ENCODE measurements at places on chromosomes 1 and 21.

GRCh38 chr1:172107316-172107975, 266.1 kb downstream of the DNM3 start:
- no peak for DNase-seq

DNA sequence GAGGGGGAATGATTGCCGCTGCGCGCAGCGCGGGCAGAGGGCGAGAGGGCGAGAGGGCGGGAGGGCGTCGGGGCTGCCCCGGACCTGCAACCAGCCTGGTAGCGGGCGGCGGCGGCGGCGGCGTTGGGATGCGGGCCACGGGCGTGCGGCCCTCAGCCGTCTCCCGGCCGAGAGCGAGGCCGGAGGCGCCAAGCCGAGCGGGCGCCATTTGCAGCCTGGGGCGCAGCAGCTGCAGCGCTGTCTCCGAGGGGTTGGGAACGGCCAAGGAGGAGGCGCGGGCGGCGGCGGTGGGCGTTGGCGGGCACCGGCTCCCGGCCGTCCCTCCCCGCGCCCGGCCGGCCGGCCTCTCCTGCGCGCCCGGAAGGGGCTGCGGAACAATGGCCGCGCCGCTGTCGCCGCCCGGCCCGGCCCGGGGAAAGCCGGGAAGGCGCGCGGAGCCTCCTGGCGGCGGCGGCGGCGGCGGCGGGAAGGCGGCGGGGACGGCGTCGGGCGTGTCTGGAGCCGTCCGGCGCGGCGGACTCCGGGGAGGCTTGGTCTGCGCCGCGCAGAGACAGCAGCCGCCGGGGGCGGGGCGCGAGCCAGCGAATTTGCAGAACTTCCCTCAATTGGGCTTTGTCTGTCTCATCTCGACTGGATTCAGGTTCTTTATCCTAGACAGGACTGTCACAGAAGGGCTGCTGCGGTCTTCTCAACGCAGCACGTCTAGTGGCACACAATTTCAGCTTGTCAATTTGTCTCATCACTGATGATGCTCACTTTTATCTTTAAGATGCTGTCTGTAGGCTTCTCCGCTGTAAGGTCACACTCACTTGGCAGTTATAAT, 35.7 kb downstream of the ZBTB8B start:
- DNase-seq: no peak

DNA sequence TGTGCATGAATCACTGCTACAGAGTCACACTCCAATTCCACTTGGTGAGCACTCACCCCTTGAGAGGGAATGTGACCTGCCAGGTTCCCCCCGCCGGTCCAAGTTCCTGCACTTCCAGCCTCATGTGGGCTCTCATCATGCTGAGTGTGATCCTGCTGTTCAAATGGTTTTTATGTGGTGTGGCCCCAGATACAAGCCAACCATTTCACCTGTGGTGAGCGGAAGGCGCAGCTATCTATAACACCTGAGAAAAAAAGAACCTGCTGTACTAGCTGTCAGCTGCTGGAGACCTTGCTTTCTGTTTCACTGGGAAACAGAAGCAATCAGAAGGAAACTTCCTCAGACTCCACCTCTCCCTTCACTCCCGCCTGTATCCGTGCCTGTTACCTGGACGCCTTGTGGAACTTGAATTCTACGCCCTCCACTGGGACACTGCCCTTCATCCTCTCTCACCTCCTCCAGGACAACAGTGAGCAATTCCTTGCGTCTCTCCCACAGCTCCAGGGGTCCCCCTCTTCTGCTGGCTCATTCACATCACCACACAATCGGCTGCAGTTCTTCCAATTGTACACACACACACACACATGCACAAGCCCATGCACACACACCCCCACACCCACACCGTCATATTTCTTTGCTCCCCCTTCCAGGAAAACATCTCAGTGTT, 64.4 kb upstream of the RPL11 start:
- no peak for DNase-seq

DNA sequence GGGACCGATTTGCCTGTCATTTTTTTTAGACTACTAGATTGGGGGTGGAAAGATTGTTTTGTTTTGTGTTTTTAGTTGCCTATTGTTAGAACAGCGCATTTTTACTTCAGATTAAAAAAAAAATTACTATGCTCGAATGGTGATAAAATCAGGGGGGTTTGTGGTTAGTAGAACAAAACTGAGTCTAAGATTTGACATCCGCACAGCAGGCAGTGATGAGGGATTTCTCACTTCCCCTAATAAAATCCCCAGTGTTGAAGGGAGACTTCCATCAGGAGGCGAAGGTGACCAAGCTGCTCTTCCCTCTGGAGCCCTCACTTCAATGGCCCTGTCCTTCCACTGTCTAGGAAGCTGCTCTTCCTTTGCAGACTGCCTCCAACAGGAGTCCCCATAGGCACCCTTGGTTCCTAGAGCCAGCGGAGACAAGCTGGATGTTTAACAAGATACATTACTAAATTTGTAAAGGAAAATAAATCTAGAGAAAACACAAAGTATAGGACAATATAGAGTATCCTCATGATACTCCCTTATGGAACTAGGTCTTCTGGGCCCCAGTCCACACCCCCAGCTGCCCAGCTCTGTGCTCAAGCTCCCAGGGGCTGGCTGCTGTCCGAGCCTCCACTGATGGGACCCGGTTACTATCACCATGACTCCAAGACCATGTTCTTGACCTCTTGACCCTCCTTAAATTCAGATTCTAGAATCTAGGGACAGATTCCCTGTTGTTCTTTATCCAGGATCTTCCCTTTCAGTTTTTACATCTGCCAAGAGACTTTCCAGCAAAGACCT, 31.0 kb downstream of the TENT5C start:
- no peak for DNase-seq

DNA sequence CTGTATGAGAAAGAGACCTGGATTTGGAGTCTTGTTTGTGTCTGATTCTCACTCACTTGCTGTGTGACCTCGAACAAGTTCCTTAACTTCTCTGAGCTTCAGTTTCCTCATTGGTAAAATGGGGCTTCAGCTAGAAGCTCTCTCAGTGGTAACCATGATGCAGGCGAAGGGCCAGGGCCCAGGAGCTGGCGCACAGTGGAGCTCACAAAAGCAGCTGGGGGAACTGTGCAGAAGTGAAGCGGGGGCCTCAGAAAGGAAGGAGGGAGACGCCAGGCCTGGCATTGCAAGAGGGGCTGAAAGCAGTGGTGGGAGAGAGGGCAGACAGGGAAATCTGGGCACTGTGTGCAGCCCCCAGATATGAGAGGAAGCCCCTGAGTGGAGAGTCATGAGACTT, 88.9 kb upstream of the RUNX3 start:
- DNase-seq: no peak

GRCh38 chr1:213192026-213192425, 141.0 kb downstream of the RPS6KC1 start:
- DNase-seq: no peak

DNA sequence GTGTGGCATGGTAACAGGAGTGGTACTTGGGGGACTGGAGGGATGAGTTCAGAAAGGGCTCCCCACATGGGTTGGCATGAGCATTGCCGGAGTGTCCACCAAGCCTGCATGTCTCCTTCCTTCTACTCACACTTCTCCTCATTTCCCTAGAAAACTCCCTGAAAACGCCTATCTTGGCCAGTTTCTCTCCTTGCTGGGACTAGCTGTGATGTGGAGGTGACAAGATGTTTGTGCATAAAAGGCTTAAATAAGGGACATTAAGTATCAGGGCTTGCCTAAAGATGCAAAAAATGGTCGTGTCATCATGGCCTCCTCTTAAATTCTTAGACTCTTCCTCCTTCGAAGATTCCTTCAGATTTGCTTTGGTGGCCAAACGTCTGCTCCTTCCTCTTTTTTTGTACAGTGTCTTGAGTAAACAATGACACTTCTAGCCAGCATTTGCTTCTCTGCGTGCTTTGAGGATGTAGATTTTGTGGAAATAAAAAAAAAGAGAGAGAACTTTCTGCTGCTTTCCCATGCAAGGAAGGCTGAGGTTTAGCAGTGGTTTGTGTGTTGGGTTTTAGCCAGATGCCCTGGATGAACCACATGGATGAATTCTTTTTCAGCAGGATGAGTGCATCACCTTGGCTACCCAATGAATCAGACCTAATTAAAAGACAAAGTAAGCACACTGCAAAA, 239.1 kb upstream of the IRF2BP2 start:
- DNase-seq: no peak

DNA sequence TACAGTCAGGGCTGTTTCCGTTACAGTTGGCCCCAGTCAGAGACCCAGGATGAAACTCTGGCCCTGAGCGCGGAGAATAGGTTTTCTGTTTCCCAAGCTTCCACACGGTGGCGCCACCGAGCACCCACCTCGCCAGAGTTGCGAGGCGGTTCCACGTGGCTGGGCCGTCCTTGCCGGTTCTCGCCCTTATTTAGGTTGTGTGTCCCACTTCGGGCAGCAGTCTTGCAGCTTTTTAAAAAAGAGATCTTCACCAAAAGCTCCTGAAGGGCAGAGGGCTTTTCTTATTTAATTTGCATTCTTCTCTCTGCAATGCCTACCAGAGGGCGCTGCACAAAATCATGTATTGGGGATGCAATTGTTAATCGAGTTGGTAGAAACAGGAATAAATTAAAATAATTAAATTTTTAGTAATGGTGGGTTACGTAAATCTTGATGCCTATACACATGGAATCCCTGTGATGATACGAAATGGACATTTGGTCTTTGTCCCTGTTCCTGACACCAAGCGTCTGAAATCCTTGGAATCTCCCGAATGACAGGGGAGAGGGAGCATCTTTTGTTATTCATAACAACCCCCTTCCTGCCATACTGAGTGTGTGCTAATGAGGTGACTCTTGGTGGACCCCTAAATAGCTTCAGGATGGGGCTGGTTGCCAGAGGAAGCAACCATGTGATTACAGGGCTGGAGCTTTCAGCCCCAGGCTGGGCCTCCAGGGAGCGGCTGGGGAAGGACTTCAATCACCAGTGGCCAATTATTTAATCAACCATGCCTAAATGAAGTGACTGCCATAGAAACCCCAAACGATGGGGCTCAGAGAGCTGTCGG, 5.6 kb upstream of the S100A7 start:
- peak; percentile 34 for DNase-seq

DNA sequence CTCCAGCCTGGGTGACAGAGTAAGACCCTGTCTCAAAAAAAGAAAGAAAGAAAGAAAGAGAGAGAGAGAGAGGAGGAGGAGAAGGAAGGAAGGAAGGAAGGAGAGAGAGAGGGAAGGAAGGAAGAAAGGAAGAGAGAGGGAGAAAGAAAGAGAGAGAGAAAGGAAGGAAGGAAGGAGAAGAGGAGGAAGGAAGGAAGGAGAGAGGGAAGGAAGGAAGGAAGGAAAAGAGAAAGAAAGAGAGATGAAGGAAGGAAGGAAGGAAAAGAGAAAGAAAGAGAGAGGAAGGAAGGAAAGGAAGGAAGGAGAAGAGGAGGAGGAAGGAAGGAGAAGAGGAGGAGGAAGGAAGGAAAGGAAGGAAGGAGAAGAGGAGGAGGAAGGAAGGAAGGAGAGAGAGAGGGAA, 82.2 kb upstream of the ATP1B1 start:
- DNase-seq: no peak

- no peak for DNase-seq
These were observed at the start of gene FAM110D for GRCh38 chr1:26158908-26159742. Gene FAM110D (plus strand): TSS chr1:26159079. CDS start chr1:26161292, 2,213 bp downstream.
